ENCODE measurements at places on chromosomes 13 and 19.
A peak's percentile ranks its signal among the peaks of the same experiment; 100 is the strongest.

GRCh38 chr19:43525836-43526771 lies 897 bp downstream of the ETHE1 start:
- DNase-seq: peak; percentile 66

DNA sequence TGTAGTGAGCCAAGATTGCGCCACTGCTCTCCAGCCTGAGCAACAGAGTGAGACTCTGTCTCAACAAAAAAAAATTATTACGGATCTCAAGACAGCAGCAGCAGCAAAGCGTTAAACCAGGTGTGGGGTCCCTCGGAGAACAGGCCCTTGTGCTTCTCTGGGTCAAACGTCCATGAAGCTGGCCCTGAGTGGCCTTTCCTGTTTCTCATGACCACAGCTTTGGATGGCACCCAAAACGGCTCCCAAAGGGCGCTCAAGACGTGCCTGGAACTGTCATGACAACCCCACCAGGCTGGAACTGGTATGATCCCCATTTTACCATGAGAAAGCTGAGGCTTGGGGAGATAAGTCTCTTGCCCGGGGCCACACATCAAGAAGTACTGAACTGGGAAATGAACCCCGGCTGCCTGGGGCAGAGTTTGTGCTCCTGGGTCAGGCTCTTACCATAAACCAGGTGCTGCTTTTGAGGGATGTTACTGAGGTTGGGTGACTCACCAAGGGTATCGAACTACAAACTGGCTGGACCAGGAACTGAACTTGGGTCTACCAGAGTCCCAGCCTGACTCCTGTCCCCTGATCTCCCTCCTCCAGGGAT lies 11.6 kb upstream of the SAMD1 start:
- DNase-seq: no peak

DNA sequence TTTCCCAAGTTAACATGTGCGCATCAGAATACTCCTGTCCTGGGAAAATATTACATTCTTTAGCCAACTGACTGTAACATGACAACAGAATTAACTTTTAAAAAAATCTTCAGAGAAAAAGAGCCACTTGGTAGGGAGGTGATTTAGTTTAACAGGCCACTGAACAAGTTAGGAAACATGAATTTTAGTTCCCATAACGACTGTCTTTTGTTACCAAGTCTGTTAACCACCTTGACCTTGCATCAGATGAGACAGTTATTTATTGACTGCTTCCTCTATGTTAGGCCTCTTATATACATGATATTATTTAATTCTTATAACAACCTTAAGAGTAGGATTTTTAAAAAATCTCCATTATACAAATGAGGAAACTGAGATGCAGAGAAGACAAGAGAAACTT lies 268.6 kb downstream of the NDFIP2 start:
- no peak for DNase-seq

GRCh38 chr13:37595162-37595561 lies 3.4 kb downstream of the POSTN start:
- no peak for DNase-seq

DNA sequence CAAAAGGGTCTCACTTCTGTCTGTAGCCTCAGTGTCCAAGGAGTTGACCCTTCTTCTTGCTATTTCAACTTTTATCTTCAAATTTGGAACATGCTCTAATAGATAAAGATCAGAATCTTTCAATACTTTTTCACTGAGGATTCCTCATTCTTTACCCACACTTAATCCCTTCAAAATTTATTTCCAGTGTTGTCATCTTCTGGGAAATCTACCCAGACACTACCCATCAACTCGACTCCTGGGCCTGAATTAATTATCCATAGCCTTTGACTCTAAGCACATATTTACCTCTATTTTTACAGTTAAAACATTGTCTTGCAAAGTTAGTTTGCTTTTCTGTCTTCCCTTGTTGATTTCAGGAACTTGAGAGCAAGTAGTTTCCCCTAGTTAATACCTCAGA lies 1022.5 kb downstream of the PCDH9 start:
- no peak for DNase-seq

DNA sequence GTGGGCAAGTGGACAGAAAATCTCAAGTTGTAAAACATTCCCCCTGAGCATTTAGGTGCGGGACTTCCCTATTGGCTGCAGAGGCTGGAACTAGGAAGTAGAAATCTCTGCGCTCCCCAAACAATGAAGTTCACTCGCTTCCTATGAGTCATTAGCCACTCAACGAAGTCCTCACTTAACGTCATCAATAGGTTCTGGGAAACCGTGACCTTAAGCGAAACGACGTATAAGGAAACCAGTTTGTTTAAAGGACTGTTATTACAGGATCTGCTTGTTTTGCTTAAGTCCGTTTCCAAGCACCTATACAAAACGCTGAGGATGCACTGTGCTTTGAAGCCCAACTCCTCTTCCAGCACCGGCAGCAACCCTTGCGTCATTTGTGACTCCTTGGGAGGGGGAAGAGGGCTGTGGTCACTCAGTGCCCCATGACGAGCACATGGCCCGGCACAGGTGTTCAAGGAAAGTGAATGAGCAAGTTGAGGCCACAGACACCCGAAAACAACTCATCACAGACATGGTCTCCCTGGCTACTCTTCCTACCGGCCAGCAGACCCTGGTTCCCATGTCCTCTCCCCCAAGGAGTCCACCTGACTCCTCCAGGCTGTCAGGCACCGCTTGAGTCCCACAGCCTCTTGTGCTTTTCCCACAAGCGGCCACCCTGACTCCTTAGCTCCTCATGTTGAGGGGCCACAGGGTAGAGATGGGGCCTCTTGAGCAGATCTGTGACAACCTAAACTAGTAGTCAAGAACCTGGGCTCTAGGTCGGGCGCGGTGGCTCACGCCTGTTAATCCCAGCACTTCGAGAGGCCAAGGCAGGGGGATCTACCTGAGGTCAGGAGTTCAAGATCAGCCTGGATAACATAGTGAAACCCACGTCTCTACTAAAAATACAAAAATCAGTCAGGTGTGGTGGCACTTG lies 4.8 kb downstream of the RPS16 start:
- DNase-seq: no peak

DNA sequence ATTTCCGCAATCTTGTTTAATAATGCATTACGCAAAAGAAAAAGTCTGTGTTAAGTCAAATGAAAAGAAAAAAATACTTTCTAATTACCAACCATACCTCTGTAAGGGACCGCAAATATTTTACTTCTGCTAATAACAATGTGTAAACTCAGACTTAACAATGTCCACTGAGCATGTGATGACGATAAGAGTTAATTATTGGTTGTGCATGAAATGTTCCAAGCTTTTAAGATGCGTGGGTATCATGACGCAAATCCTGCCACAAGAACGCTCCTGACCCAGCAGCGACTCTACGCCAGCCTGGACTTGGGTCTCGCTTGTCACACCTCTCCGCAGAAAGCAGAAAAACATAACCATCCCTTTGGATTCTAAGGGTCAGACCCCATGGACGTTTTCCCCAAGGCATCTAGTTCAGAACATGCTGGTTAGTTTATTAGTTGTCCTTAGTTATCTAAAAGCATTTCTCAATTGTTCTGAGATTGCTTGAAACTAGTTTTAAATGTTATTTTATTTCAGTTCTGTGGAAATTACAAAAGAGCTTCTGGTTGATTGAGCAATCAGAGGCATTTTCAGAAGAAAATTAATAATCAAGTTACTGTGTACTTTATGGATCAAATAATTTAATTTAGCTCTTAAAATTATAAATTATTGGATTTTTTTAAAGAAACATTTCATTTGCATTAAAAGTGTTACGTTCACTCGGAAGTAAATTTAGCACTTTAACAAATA lies 779.9 kb upstream of the ARGLU1 start:
- no peak for DNase-seq

All from right kidney (tissue), 9 donors.